Kidney glomerular epithelial cell (primary cell): ENCODE measurements at places on chromosomes 12 and 14.

DNA sequence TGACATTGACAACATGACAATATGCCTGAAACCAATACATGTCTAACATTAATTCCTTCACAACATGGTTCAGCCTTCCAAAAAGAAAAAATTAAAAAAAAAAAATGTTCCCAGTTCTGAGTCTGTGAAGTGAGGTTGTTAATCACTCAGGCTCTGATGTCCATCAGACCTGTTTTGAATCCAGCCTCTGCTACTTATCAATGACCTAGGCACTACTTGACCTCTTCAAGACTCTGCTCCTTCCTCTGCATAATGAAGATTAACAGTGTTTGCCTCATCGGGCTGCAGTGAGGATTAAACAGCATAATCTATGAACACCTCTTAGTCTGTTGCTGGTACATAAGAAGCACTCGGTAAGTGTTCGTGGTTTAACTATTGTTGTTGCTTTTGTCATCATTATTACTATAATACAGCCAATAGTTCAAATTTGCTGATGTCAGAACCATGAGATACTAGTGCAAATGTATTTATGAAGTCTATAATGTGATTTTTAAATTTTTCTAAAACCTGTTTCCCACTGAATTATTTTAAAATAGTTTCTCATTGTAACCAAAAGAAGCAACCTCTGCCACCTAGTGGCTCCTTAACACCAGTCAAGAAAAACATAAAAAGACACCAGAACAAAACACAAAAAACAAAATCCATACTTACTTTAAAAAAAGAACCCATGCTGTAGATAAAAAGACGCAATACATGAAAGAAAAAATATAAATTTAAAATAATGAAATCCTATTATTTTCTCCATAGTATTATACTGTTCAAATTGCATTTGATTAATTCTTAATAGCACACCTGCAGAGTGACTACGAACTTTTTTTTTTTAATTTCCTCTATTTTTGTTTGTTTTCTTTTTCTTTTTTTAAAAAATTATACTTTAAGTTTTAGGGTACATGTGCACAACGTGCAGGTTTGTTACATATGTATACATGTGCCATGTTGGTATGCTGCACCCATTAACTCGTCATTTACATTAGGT is 20.3 kb upstream of the TMX1 start:
- peak; percentile 18 for DNase-seq

DNA sequence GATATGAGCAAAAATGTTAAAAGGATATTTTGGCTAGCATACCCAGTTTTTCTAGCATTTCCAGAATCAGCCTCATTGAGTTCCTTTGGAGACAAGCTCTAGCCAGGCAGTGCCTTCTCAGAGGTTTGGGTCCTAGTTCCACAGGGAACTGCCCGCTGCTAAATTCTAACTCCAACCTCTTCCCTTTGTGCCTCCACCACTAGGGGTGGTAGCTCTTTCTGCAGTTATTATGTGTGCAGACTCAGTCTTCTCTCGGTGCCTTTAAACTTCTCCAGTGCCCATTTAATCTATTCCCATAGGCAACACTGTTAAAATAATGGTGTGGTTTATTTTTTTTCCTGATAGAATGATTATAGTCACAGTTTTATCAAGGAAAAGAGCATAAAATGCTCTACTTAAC is 21.5 kb upstream of the SLC25A3 start:
- no peak for DNase-seq

DNA sequence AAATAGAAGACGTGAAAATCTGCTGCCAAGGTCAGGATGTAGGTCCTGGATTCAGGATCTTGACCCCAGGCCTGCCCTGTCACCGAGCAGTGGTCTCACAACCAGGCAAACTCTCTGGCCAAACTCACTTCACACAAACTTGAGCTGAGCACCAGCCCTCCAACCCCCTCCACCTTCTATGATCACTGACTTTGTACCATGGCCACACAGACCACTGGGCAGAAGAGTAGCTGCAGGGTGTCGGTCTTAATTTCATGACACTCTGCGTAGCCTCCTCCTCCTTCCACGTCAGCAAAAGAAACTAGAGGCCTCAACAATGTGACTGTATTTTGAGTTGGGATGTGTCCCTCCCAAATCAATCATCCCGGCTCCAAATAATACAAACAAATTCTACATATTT is 7.2 kb upstream of the TBX3 start:
- no peak for DNase-seq

DNA sequence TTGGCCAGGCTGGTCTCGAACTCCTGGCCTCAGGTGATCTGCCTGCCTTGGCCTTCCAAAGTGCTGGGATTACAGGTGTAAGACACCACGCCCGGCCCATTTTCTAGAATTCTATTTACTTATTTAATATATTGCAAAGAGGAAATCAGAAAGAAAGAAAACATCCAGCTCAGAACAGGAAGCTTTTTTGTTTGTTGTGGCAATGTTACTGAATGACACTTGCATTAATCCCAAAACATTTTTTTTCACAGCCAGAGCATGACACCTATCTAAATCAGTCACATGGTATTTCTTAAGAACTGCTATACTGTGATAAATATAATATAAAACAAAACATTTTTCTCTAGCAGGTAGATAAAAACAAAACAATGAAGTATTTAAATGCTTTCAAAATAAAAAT is 12.6 kb downstream of the CFL2 start:
- DNase-seq: no peak

GRCh38 chr12:43893670-43894069 is 57.8 kb downstream of the TMEM117 start:
- no peak for DNase-seq

GRCh38 chr14:47846008-47846407 is 170.6 kb upstream of the MDGA2 start:
- DNase-seq: no peak

GRCh38 chr14:56177036-56177435 is 58.8 kb downstream of the PELI2 start:
- no peak for DNase-seq

GRCh38 chr14:90409209-90409730 is 12.4 kb downstream of the CALM1 start:
- peak; percentile 97 for DNase-seq

GRCh38 chr14:97178781-97179180 is 381.6 kb downstream of the VRK1 start:
- no peak for DNase-seq

- no peak for DNase-seq
Measured at GRCh38 chr12:6688543-6688998, 604 bp downstream of the ZNF384 start.

- no peak for DNase-seq
Measured at GRCh38 chr14:105700622-105701288, 174.4 kb downstream of the TMEM121 start.

DNA sequence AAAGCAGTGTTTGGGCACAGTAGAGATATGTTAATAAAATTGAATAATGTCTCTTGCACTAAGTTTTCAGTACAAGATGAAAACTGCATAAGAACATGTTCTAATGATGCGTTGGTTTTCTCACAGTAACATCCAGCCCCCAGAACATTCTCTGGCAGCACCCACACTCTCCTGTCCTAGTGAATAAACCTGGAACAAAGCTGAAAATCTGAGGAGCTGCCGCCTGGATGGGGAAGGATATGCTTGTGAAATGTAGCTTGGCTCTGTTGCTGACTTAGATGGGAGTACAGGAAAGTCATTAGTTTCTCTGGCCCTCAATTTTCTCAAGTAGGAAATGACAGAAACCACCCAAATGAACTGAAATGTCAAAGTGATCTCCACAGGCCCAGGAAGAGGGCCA is 323.8 kb downstream of the APAF1 start:
- no peak for DNase-seq

GRCh38 chr14:101957406-101958234 is 6.8 kb upstream of the DYNC1H1 start:
- DNase-seq: no peak

DNA sequence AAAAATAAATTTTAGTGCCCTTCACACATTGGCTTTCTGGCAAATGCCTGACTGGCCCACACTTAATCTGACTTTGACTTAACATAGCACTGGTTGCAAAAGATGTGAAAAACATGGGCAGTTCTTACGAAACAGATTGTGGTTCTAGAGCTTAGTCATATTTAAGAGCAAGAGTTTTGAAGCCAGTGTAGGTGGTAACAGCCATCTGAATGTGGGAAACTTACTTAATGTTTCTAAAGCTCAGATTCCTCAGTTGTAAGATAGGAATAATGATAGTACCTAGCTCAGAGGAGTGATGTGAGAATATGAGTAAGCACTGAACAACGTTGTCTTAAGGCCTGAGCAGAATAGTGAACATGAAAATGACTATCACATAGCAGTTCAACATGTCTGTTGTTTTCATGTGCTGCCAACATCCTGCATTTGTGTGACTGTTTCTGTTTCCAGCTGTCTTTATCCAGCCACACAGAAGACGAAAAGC is 262.7 kb downstream of the SYT1 start:
- DNase-seq: peak; percentile 37

DNA sequence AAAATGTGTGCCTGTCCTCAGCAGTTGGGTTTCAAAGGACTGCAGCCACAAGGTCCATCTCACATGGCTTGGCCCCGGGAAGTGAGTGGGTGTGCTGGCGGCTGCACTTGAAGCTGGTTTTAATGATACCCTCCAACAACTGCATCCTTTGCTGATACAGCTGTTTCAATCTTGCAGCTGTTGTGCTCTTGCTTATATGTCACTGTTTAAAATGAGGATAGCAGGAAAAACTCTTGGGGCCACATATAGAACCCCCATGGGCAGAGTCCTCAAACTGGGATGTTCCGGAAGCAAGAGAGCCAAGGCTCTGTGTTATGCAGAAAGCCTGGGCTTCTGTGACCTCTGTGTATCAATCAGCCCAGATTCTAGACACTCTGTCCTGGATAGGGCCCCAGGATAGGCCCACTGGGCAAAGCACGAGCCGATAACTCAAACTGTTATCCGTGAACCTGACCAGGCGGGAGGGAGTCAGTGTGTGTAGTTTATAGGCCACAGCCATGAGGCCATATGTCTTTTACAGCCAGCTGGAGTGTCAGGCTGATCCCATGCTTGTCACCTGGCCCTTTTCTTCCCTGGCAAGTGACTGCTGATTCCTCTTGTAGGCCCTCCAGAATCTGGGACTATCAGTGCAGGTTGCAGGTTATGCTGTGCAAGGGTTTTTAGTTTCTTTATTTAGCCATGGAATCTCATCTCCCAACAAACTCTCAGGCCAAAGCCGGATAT is 74.3 kb downstream of the SSPN start:
- no peak for DNase-seq

- no peak for DNase-seq
Measured at GRCh38 chr14:22842211-22843122, 6.1 kb downstream of the MMP14 start.

GRCh38 chr14:72479461-72479931 is 414.4 kb downstream of the DPF3 start:
- peak; percentile 43 for DNase-seq

DNA sequence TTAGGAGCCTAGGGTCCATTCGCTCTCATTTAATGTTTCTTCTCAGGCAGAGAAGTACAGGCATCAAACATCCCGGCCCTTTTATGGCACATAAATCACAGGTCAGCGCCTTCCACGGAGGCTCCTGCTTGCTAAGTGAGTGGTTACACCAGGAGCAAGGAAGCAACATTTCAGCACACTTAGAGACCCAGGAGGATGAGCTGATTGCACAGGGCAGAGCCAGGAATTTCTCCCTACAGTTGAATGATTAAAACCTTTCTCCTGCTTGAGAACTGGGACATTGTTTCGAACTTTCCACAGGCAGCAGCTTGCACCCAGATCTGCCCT is 233.4 kb downstream of the SPTSSA start:
- no peak for DNase-seq

DNA sequence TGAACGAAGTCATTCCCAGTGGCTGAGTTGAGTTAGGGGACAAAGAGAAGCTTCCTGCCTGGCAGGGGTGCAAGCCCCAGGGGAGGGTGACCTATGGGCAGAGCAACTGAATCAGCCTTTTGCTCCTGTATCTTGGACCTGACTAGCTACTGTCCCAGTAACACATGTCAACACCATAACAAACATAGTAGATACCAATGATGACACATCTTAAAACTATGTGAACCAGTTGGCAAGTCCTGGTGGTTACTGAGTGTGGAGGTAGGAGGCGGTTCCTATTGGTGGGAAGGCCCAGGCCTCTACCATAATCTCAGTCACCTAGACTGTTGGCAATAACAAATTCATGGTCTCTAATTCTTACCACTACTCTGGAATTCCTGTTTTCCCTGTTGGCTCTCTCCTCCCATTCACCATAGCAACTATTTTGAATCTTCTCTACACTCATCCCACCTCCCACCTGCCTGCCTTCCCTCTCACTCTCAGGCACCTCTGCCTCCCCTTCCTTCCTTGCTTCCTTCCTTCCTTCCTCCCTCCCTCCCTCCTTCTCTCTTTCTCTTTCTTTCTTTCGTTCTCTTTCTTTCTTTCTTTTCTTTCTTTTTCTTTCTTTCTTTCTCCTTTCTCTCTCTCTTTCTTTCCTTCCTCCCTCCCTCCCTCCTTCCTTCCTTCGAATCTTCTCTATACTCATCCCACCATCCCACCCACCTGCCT is 8.1 kb upstream of the P2RX7 start:
- DNase-seq: peak; percentile 98

GRCh38 chr14:22113401-22113800 is 439.8 kb upstream of the OR4E1 start:
- DNase-seq: no peak

GRCh38 chr12:80242321-80242720 is 143.0 kb downstream of the OTOGL start:
- DNase-seq: no peak

DNA sequence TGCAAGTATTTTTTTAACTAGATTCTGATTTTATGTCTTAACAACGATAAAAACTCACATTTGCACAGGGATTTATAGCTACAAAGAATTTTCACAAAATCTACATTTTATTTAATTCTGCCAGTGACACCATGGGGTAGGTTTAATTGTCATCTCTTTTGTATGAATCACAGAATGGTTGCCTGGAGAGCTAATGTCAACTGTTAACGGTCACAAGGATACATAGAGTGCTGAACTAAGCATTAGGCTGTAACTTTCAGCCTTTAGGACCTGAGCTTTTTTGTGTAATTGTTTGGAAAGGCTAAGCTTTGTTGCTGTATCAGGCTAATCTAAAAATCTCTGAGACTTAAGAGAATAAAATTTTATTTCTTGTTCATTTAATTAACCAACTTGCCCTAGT is 465.3 kb upstream of the TBX3 start:
- no peak for DNase-seq

- no peak for DNase-seq
Measured at GRCh38 chr12:111269718-111270117, 99.2 kb downstream of the PHETA1 start.

GRCh38 chr14:104292084-104292970 is 153.9 kb downstream of the KIF26A start:
- no peak for DNase-seq

DNA sequence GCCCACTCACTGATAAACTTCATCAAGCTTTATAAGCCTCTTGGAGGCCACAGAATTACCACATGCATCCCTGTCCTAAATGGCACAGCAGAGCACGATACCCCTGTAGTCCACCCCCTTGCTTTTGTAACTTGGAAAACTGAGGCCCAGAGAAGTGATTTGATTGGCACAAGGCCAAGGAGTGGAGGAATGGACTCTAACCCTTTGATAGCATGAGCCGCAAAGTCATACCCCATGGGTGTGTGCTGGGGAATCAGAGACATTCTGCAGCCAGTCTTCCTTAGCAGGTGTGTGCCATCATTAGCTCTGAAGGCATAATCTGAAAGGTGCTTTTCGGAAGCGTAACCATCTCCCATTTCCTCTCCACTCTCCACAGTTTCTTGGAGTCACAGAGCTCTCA is 28.5 kb upstream of the PWP1 start:
- DNase-seq: no peak
